GM04504 (cell line): ENCODE measurements at places on chromosomes 3 and 15.
A peak's percentile ranks its signal among the peaks of the same experiment; 100 is the strongest.

- no peak for DNase-seq
Measured at GRCh38 chr3:43817825-43818224, 127.1 kb downstream of the ABHD5 start.

GRCh38 chr3:10702961-10703740 is 112.9 kb upstream of the SLC6A11 start:
- no peak for DNase-seq

DNA sequence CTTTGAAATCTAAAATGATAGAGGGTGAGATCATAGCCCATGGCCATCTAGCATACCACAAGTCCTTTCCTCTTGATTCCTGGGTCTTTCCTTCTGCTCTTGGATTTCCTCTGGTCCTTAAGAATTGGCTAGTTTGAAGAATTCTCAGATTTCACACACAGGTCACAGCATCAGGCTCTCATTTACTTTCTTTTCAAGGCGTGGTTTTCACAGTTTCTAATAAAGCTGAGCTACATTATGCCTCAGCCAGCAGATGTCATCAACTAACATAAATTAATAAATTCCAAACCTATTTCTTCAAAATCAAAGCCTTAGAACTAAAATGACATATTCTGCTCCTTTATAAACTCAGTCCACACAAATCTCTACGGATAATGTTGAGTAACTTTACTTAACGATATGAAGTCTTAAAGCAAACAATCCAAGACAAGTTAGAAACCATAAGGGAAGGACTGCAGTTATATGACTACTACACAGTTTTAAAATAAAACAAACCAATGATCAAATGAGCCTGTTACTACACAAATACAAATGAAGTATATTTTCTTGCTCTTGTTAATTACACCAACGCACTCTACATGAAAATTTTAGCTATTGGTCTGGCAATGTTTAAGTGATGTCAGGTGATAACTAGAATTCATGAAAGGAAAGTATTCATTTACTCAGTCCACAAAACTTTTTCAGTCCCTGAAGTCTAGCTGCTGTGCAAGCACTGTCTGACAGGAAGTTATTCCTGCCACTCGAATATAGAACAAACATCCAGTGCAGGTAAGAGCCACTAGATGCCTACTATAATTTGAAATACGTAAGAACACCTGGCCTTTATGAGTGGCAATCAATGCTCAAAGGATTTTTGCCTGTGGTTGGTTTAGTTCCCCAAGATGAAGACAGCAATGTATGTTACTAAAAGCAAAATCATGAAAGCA is 9.2 kb downstream of the CCDC14 start:
- DNase-seq = no peak

DNA sequence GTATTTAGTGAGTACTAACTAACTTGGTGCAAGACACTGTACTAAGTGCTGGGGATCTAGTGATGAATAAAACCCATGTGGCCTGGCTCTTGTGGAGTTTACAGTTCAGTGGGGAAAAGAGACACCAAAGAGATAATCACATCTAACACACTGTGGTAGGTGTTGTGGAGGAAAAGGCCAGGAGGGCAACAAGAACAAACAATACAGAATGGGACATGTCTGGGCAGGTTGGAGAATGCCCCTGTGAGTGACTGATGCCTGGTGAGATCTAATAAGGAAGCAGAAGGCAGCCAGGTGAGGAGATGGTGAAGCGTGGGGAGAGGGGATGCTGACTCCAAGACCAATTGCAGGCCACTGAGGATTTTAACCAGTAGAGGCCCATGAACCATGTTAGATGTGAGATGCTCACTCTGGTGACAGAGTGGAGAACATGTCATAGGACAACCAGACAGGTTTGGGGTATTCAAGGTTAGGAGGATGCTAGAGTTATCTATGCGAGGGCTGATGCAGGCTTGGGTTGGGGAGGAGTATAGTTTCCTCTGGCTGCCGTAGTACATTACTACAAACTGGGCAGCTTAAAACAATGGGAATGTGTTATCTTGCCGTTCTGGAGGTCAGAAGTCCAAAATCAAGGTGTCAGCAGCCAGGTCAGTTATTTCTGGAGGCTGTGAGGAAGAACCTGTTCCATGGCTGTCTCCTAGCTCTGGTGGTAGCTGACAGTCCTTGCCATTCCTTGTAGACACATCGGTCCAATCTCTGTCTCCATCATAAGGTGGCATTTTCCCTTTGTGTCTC is 81.4 kb downstream of the ARNT2 start:
- no peak for DNase-seq

GRCh38 chr3:20458994-20459716 is 273.1 kb upstream of the SGO1 start:
- no peak for DNase-seq

DNA sequence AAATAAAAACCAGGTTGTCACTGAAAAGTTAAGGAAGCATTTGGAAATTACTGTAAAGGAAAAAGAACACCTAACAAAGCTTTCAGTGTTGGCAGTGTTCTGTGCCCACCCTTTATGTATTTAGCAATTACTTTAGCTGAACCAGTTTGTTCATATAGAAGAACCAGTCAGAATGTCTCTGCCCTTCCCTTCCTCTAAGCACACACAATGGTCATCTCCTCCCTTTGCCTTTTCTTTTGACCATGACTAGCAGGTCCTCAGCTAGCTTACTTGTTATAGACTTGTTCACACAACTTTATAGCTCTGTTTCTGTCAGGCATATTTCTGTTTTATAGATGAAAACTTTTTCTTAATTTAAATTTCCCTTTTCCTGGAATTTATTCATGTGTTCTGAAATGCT is 59.6 kb downstream of the AKAP13 start:
- DNase-seq = no peak

DNA sequence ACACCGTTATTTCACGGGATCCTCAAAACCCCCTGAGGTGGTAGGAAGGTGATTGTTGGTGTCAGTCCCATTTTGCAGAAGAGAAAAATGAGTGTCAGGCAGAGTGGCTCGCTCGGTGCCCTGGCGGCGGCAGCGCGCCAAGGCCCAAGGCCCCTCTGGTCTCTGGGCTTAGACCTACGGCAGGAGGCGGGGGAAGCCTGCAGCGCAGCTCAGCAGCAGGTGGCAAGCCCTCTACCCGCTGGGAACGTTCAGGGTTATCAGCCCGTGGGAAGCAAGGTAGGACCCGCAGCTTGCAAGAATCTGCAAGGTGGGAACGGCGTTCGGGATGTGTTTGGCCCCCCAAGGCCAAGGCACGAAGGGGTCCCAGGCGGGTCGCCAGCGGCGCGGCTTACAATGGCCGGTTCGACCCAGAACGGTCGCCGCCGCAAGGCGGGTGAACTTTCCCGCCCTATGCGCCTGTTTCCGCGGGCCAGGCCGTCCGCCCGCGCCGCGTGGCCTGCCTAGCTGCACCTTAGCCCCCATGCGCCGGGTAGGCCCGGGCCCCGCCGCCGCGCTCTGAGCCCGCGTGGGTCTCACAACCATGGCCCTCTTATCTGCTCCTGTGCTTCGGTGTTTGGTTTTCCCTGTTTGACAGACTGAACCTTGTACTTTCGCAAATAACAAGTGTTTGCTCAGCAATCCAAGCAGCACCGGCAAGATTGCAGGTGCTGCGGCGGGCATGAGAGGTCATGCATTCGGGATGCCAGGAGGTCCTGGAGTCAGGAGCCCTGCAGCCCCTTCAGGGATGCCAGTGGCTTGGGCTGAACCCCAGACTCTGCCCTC is 39.7 kb downstream of the CCNL1 start:
- no peak for DNase-seq

GRCh38 chr3:33883951-33884561 is 85.6 kb downstream of the PDCD6IP start:
- no peak for DNase-seq

DNA sequence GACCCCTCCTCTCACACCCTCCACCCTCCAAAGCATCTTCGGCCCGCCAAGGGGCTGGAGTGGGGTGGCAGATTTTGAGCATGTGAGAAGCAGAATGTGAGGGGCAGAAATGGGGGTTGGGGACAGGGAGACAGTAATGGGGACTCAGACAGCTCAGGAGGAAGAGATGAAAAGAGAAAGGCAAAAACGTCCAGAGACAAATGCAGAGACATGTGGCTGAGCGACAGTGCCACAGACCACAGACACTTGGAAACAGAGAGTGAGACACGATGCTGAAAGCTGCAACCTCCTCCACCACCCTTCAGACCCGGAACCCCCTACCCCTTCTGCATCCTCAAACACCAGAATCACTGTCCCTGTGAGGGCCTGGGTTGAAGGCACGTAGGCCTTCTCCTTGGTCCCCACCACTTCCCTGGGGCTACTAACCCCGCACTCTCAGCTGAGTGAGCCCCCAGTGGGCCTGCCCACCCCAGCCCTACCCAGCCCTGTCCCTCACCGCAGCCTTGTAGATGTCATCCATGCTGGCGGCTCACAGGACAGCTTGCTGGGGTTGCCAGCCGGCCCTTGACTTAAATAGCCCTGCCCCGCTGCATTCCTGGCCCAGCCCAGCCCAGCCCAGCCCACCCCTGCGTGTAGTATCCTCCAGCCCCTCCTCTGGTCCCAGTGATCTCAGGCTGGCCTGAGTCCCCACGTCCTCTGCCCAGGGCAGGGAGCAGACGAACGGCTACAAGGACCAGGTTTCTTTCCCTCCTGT is at the start of gene TNNC1:
Gene TNNC1 (minus strand): TSS at position 546 of the 754 bp plus-strand sequence. CDS start 26 bp downstream, at position 520.
- DNase-seq = no peak

DNA sequence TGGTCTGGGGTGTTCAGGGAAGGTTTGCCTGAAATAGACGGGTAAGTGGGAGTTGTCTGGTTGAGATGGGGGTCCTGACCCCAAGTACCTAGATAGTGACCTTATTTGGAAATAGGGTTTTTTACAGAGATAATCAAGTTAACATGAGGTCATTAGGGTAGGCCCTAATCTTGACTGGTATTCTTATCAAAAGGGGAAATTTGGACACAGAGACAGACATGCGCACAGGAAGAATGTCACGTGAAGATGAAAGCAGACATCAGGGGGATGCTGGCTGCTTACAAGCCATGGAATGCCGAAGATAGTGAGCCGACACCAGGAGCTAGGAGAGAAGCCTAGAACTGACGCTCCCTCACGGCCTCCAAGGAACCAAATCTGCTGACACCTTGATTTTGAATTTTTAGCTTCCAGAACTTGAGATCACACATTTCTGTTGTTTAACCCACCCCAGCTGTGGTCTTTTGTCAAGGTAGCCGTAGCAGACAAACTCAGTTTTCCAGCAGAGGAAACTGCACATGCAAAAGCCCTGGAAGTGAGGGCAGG is 17.1 kb downstream of the BHLHE40 start:
- no peak for DNase-seq

DNA sequence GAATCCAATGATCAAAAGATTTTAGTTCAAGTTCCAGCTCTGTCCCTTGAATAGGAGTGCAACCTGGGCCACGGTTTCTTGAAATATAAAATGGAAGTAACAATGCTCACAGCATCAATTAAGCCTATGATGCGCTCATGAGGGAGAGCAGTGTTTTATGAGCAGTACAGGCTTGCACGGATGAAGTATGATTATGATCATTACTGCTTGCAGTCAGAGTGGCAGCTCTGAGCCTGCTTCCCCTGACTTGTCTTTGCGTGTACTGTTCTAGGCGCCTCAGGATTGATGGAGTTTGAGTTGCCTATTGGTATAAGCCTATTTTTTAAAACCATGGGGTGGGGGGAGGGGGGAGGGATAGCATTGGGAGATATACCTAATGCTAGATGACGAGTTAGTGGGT is 37.0 kb downstream of the ITGB5 start:
- no peak for DNase-seq

DNA sequence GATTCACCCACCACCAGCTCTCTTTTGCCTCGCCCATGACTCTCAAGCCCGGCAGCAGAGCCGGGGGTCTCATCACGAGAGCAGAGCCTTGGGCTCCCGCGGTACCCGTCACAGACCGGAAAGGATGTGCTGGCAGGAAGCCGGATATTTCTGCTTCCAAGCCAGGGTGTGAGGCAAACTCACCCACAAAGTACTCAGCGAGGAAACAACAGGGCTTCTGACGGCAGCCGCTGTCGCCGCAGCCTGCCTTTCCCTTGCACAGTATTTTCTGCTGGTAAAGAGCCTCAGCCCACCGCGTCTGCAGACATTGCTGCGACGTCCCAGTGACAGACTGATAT is 119.9 kb downstream of the NSMCE3 start:
- no peak for DNase-seq

DNA sequence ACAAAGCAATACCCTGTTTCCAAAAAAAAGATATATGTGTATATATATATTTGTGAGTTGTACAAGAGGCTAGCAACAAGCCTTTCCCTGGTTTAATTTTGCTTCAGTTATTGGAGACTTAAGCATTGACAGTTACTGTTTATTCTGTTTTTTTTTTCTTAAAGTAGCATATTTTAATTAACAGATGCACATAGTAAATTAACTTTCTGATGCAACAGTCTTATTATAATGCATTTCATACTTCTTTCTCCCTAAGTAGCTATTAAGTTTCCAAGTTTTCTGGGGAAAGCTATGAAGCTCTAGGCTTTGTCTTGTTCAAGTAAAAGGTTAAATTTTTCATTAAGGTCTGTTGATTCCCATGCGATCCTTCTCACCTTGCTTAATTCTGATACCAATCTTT is 17.9 kb downstream of the PRKCI start:
- no peak for DNase-seq

GRCh38 chr3:6862041-6862879 is 1.3 kb downstream of the GRM7 start:
- DNase-seq = no peak

DNA sequence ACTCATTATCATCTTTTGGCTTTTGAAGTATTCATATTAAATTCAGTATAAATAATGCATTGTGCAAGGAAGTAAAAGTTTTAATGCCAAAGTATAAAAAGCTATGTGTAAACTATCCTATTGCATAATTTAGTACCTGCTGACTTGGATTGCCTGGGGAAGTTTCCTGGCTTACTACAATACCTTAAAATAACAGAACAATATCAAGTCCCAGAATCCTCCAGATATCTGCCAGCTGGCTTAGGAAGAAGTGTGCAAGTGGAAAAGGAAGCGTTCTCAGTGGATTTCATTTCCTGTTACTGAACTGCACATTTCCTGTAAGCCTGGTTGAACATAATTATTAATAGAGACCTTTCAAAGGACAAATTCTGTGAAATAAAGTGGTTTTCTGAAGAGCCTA is 236.7 kb downstream of the ADAMTSL3 start:
- no peak for DNase-seq

- DNase-seq = no peak
Measured at GRCh38 chr3:81726735-81727134, 34.7 kb downstream of the GBE1 start.

- peak; percentile 66 for DNase-seq
Measured at GRCh38 chr15:45157974-45158373, 28.2 kb downstream of the DUOX1 start.

DNA sequence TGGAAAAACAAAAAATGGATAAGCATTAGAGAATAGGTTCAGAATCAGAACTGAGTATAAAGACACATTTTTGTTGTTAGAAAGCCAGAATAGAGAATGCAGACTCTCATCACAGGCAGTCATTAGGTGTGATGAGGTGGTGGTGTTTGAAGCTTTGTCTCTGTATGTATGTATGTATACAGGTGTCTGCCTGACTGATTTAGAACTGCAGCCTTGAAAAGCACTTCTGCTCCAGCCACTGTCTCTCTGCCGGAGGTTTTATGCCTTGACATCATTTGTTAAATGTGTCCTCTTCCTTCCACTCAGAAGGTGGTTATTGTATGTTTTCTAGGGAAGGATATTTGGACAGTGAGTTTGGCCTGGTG is 80.7 kb upstream of the ZBED2 start:
- no peak for DNase-seq
